Right cardiac atrium (tissue), 5 donors: ENCODE measurements at places on chromosomes 16 and 17. TPM values are rescaled to one million over a fixed set of nuclear protein-coding genes. Genes with fewer than 3 reads are reported as not detected.

- no peak for DNase-seq
Observed at GRCh38 chr16:75112734-75113491, 3.7 kb downstream of the LDHD start.

GRCh38 chr17:9313346-9313745, 262.3 kb downstream of the STX8 start:
- no peak for DNase-seq

DNA sequence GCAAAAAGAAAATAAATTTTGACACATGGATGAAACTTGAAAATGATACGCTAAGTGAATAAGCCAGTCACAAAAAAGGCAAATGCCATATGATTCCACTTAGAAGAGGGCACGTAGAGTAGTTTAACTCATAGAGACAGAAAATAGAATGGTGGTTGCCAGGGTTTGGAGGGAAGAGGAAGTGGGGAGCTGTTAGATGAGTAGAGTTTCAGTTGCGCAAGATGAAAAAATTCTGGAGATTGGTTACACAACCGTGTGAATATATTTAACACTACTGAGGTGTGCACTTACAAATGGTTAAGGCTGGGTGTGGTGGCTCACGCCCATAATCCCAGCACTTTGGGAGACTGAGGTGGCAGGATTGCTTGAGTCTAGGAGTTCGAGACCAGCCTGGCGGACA, 93.4 kb upstream of the TMEM132E start:
- no peak for DNase-seq

DNA sequence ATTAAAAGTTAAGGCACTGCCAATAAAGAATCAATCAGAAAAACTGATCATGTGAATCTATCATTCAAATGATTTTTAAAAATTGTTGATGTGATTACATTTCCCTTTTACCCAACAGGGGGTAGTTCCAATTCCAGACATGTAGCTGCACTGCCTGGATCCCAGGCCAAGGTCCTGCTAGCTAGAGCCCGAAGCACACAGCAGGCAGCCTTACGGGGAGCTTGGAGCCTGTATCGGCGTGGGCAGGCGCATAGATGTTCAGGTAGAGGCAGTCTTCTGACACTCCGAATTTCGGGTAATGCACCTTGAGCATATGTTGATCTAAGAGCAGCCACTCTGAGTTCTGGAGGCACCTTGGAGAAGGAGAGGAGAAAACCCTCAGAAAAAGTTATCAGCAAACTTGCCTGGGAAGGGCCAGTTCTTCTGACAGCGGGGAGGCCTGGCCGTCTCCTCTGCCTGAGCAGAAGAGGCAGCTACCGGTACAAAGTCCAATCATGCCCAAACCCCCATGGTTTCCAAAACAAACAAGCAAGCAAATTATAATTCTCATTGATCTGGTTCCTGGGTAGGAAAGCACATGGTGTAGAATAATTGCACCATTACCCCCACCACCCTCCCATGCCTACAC, 3.6 kb downstream of the CES5A start:
- no peak for DNase-seq

GRCh38 chr17:74424657-74425056, 7.2 kb upstream of the GPRC5C start:
- DNase-seq = peak; percentile 71

- no peak for DNase-seq
Observed at GRCh38 chr16:54796211-54796610, 134.5 kb upstream of the IRX5 start.

GRCh38 chr17:65785109-65785508, 223.7 kb upstream of the AXIN2 start:
- DNase-seq = no peak

- no peak for DNase-seq
Observed at GRCh38 chr17:79992649-79993389, 42.9 kb downstream of the TBC1D16 start.

- no peak for DNase-seq
Observed at GRCh38 chr16:27515874-27516353, 33.8 kb downstream of the GTF3C1 start.

DNA sequence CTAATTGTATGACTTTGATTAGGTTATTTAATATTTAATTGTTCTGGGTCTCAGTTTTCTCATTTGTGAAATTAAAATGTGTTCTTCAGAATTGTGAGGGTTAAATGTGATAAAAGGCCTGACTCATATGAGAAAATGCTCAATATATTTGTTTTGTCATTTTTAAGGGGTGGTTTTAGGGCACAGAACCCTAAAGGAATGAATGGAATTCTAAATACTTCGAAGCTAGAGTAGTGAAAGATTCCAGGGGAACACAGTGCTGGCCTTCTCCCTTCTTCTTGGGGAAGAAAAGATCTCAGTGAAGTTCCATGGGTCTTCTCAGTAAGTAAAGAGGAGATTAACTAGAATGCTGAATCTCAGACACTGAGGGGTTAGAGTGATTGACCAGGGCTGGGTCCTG, 3.9 kb upstream of the SMPD3 start:
- no peak for DNase-seq

The DGKE gene
- polyA plus RNA-seq = 2.4 TPM

The MRPL38 gene
- polyA plus RNA-seq = 57.9 TPM

The CCL14 gene
- polyA plus RNA-seq = 114 TPM

The NPW gene
- polyA plus RNA-seq = not detected
